ENCODE measurements at places on chromosomes 6 and 20. TPM values are rescaled to one million over a fixed set of nuclear protein-coding genes. Genes with fewer than 3 reads are reported as not detected.

SNAP91 gene
- not detected for total RNA-seq

C6orf15 gene
- not detected for total RNA-seq

OR2B6 gene
- total RNA-seq, result not detected

SPINT3 gene
- not detected for total RNA-seq

FAM83D gene
- 125 TPM for total RNA-seq

GPSM3 gene
- total RNA-seq, result 4.1 TPM

C2 gene
- not detected for total RNA-seq

NKAIN2 gene
- total RNA-seq, result not detected

ADGRF5 gene
- 0.20 TPM for total RNA-seq
